NCI-H2171 (cell line): ENCODE measurements at places on chromosomes 2 and 18.
A peak's percentile ranks its signal among the peaks of the same experiment; 100 is the strongest.

DNA sequence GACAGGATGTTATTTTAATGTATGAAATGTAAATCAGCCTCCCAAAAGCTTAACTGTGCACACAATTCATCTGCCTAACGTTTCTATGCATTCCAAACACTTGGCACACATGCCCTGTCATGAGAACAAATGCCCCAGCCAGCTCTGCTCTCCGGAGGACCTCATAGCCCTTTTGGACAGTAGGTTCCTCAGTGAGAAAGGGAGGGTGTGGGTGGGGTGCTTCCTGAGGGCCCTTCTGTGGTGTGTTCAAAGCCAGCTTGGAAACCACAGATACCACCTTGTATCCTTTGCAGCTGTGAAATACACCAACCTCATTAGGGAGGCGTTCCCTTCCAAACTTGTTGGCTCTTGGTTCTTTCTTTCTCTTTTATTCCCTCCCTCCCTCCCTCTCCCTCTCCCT is 102.2 kb upstream of the ASB18 start:
- no peak for DNase-seq

- no peak for DNase-seq
Observed at GRCh38 chr2:45299361-45299760, 290.1 kb upstream of the SIX2 start.

DNA sequence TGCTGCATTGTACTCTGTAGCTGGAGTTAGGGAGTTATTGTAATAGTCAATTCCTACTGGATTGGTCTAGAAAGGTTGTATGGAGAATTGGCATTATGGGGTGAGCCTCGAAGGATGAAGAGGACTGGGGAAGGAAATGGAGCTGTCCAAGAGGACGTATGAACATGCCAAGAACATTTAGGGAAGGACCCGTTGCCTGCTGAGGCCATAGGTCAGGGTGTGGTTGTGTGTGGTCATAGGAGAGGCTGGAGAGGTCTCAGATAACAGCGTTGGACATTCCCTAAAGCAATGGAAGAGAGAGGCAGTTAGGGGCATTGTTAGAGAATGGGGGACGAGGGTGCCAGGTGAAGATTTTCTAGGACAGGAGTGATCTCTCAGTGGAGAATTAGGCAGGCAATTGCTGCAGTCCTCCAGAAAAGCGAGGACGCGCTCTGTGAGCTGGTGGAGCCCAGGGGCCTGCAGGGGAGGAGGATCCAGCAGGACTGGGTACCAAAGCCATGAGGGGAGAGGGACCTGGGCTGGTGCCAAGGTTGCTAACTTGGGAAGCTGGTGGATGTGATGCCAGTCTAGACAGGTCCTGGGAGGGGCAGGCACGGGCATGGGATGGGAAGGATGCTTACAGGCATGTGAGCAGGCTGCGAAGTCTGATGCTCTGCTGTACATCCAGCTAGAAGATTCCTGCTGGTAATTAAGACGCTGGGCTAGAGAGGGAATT is 9.4 kb upstream of the PSD4 start:
- DNase-seq: no peak

DNA sequence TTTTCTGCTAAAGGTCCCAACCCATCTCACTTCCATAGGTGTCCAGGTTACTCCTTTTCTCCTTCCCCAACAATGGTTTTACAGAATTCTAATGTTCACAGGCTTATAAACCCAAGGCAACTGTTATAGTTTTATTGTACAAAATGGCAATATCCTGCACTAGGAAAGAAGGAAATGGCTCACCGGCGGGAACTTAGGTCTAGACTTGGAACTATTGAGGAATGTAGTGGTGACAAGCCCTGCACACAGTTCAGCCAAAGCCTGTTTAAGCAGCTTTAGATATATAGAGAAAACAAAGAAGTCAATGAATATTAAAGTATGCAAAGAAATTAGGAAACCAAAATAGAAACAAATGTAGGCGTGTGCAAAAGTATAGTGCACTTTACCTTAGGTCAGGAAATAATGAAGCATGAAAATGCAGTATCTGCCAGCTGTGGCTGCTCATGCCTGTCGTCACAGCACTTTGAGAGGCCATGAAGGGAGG is 22.7 kb upstream of the KCNG3 start:
- no peak for DNase-seq

GRCh38 chr2:72917877-72918553 is 696 bp downstream of the EMX1 start:
- DNase-seq: peak; percentile 27

DNA sequence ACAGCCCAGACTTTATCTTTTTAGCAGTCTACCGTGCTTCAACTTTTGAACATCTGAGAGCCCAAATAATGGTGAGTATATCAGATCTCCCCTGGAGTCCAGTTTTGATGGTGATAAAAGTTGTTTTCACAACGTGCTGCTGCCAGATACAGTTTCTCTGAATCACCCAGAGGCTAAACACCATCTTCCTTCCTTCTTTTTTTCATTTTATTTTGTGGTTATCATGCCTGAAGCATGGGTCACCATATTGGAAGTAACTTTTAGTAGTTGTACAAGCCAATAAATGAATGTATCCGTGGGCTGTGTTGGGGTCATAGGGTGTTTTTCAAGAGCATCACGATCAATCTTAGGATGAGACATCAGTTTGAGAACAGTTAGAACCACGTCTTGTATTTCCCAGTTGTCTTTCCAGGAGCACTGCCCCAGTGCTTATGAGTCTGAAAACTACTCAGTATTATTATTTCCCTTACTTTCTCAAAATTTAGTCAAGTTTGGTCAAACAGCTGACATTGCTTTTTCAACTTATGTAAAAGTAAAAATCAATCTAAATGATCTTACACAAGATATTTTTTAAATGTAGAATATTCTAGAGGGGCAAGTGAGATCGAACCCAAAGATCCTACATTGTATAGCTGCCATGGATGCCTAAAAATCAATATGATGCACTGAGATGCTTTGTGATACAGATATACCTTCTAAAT is 311.4 kb downstream of the CTNNA2 start:
- no peak for DNase-seq

DNA sequence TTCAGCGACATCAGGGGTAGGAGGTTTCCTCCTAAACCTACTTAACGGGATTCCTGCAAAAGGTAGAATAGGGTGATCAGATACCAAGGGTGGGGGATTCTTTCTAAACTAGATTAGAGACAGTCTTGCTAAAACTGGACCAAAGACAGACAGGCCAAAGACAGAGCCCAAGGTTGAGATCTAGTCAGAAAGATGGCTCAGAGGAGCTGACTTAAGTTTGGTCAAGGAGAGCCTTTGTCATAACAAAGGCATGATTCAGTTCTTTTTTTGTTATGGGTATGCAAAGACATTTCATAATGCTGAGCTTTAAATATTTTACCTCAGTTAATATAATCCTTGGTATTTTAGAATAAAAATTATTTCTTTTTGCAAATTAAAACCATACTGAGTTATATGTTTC is 17.8 kb upstream of the GPR75 start:
- DNase-seq: no peak

DNA sequence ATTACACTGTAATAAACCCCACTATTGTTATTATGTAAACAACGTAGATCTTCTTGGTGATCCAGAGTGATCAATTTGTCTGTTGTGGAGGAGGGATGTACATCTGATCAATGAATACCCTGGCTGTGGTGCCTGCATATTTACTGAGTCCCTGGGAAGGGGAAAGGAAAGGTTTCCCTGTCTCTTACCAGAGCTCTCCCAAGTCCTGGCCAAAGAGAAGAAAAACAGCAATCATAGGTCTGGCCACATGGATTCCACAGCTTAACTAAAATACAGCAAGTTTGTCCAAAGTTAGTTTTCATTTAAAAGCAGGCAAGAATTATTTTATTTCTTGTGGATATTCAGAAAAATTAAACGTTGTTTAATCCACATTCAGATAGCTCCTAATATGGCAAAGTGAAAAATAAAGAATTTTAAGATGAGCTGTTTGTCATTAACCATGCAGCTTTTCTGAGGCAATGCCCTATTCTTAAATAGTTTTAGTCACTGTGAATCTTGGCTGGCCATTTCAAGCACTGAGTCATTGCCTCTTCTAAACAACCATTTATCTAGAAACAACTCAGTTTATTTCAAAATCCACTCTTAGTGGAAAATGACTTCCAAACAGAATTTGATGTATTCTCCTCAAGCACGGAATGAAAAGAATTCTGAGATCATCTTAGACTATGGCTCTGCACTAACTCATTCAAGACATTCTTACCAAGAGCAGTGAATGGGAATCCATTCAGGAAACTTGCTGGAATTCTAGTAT is 1004.4 kb upstream of the CDH2 start:
- DNase-seq: no peak

- DNase-seq: no peak
Observed at GRCh38 chr18:60965856-60966255, 367.4 kb upstream of the CDH20 start.

DNA sequence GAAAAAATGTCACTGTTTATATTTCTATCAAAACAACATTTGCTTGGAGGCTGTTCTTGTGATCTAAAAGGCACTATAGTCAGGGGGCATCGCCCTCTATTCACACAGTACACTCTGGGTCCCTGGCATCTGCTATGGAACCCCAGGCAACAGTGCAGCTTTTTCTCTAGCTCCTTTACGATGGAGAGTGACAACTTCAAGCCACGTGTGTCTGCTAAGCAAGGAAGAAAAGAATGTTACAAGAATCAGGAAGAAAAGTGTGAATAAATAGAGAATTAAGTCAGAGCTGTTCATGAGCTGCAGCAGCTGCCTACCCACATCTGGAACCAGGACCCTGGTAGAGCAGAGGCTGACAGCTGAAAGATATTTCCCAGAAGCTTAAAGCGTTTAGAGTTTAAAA is 11.2 kb downstream of the RND3 start:
- DNase-seq: no peak

GRCh38 chr18:70366670-70367069 is 77.8 kb downstream of the SOCS6 start:
- DNase-seq: no peak

- no peak for DNase-seq
Observed at GRCh38 chr2:139374296-139374850, 594.2 kb upstream of the NXPH2 start.

GRCh38 chr2:31386648-31387047 is 27.9 kb downstream of the XDH start:
- DNase-seq: no peak

DNA sequence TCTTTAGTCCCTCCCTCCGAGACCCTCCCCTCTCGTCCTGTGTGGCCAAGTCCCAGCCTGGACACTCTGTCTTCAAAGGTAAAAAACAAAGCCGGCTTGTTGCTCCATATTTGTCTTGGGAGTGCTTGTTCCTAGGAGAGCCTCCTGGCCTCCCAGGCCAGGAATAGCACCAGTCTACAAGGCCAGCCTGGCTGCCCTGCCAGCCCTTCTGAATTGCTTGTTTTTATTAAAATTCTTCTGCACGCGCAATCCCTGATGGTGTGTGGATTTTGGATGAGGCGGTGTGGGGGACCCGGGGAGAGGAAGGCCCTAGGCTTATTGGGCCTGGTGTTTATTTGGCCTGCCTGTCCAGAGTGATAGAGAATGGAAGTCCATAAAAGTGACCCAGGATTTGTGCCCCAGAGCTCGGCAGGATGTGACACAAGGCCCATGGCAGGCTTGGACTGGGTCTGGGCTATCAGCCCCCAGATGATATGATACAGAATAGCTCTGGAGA is 297.3 kb downstream of the CYP26B1 start:
- no peak for DNase-seq

- no peak for DNase-seq
Observed at GRCh38 chr18:27363872-27364271, 178.8 kb upstream of the CHST9 start.

DNA sequence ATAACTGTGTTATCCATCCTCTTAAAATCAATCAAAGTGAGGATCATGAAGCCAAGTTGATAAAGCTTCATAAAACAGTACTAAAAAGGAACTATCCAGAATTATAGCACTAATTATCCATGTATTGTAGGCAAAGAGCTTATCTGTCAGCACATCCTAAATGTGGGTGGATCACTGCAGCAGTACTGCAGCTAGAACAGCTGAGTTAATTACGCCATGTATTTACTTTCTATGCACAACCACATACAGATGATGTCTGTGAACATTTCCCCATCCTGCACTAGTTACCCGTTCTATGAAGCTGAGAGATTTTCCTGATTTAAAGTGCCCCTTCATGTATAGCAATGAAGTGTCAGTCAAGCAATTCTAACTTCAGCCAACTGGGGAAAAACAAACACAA is 96.6 kb downstream of the RAPH1 start:
- no peak for DNase-seq

- DNase-seq: no peak
Observed at GRCh38 chr18:49030692-49031443, 80.1 kb upstream of the SMAD7 start.

DNA sequence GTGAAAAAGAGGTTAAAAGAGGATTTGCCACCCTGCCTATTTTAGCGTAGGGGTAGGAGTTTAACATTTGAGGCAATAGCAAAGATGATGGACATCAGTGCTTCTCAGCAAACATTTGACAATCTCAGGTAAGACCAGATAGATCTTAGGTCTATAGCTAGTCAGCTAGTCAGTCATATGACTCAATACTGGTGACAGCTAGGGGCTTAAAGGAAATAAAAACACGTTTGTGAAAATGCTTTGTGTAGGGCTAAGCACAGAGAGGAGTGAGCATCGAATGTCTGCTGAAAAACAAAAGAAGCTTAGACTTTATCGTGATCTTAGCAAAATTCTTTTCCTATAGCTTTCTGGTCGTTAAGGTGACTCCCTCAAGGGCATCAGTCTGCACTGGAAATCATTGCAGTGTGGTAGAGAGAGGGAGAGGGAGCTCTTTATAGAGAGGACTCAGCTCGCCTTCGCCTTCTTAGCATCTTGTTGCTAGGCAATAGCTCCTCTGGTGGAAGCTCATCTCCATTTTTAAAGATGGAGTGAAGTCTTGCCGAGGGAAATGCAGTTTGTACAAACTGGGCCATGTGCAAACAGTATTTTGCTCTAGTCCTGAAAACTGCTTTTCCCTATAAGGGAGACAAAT is 62.8 kb upstream of the SLC38A11 start:
- no peak for DNase-seq

DNA sequence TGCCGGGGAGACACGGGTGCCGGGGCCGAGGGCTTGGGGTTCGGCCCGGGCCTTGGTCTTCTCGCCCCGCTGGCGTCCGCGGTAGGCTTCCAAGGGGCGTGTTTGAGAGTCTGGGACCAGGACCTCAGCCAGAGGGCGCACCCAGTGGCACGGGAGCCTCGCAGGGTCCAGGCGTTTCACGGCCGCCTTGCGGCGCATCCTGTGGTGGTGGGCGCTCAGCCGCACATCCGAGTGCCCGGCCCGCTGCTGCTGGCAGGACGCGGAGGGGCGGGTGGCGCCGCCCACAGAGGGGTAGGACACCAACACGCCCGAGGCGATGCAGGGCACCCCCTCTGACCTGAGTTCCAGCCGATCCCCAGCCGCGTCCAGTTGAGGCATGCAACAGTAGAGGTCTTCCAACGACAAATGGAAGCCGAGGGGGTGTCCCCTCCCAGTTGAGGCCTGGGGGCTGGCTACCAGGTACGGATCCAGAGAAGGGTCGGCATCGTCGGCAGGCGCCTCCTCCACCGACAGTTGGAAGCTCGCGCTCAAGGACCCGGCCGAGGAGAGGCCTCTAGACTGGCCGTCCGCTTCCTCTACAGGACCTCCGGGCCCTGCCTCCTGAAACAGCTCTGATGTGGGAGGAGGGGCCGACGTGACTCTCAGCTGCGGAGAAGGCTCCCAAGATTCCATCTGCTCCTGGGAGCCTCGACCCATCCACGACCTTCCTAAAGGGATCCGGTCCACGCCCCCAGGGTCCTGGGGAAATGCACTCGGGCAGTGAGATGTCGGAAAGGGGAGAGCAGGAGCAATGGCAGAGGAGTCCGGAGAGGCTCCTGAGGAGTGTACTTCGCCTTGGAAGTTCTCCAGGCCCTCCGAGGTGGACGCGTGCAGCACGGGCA is 6.3 kb downstream of the C2orf81 start:
- DNase-seq: no peak

GRCh38 chr2:200026332-200027230 is 71.2 kb downstream of the MAIP1 start:
- DNase-seq: no peak

- peak; percentile 3 for DNase-seq
Observed at GRCh38 chr2:190879474-190880377, 895 bp upstream of the GLS start.
